NCI-H82 (cell line): ENCODE measurements at places on chromosomes 12 and 14.

- DNase-seq, result no peak
These were observed 35.1 kb downstream of the TRHDE start for GRCh38 chr12:72307229-72307628.

DNA sequence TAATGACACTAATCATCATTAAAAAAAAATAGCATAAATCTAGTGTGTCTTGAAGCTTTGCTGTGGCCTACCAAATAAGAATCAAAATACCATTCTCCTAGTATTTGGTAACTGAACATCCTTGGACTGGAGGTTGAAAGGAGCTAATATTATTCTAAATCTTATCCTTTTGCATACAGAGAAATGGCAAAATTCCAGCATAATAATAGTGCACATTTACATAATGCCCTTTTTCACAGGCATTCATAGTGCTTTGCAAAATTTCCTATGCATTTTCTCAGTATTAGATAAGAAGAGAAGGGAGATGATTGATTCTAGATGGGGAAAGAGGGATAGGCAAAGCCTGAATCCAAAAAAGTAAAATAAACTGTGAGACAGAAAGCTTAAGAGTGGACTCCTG lies 13.9 kb upstream of the CCDC196 start:
- DNase-seq, result no peak

- DNase-seq, result no peak
These were observed 2.7 kb upstream of the SEL1L start for GRCh38 chr14:81536241-81536771.

DNA sequence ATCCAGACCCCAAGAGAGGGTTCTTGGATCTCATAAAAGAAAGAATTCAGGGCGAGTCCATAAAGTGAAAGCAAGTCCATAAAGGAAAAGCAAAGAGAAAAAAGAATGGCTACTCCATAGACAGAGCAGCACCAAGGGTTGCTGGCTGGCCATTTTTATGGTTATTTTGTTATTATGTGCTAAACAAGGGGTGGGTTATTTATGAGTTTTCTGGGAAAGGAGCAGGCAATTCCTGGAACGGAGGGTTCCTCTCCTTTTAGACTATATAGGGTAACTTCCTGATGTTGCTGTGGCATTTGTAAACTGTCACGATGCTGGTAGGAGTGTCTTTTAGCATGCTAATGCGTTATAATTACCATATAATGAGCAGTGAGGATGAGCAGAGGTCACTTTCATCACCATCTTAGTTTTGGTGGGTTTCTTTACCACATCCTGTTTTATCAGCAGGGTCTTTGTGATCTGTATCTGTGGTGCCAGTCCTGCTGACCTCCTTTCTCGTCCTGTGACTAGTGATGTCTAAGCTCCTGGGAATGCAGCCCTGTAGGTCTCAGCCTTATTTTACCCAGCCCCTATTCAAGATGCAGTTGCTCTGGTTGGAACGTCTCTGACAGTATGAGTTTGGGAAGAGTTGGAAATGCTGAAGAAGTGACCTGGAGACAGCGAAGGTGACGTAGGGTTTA lies 100.5 kb downstream of the ZNF664 start:
- no peak for DNase-seq

- no peak for DNase-seq
These were observed 45.1 kb upstream of the KCNA1 start for GRCh38 chr12:4864575-4864974.

- DNase-seq, result peak; percentile 33
These were observed 1.0 kb upstream of the NAP1L1 start for GRCh38 chr12:76085520-76085868.

- no peak for DNase-seq
These were observed 85.9 kb downstream of the ST8SIA1 start for GRCh38 chr12:22248571-22249115.

GRCh38 chr12:22683131-22683530 lies 58.2 kb downstream of the ETNK1 start:
- DNase-seq, result no peak

DNA sequence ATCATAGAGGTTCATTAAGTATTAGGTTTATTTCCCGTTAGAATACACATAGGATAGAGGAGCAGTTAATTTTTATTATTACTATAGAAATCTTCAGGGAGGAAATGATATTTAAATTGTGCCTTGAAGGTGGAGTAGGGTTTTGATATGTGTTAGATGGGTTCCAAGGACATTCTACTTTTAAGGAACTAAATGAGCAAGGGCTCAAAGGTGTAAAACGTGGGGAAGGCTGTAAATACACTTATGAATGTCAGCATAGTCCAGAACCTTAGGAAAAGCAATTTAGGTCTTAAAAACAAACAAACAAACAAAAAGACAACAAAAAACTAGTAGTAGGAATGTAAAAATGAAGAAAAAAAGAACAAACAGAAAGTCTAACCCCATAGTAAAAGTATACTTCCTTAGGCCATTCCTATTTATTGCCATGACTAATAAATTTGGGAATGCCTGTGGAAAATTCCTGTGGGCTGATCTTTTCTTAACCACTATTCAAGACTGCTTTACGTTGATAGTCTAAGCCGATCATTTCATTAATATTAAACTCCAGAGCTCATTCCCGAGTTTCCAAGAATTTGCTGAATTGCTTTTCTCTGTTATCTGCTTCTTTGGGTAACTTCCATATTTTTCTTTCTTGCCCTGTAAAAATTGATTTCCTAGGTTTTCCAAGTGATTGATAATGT lies 180.3 kb downstream of the RAD51B start:
- DNase-seq, result no peak

DNA sequence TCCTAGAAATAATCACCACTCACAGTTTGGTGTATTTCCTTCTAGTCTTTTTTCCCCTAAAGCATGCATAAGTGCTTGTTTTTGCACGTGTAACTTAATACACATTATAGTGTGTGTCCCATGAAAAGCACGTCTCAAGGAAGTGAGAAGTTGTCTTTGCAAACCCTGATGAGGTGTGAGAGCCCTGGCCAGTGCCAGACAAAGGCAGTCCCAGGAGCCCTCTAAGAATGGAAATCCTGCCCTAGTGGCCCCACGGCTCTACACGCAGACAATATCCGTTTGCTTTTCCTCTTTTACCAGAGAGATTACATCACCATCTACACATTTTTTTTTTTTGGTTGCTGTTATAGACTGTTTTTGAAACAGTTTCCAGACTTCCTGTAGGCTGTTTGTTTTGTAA lies 85.5 kb upstream of the FZD10 start:
- no peak for DNase-seq

DNA sequence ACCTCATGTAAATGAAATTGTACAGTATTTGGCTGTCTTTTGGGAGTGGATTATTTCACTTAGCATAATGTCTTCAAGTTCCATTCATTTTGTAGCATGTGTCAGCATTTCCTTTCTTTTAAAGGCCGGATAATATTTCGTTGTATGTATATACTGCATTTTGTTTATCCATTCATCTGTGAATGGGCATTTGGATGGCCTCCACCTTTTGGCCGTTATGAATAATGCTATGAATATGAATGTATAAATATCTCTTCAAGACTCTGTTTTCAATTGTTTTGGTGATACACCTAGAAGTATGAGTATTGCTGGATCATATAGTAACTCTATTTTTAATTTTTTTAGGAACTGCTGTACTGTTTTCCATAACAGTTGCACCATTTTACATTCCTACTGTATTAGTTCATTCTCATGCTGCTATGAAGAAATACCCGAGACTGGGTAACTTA lies 164.9 kb downstream of the DYRK2 start:
- DNase-seq, result no peak

DNA sequence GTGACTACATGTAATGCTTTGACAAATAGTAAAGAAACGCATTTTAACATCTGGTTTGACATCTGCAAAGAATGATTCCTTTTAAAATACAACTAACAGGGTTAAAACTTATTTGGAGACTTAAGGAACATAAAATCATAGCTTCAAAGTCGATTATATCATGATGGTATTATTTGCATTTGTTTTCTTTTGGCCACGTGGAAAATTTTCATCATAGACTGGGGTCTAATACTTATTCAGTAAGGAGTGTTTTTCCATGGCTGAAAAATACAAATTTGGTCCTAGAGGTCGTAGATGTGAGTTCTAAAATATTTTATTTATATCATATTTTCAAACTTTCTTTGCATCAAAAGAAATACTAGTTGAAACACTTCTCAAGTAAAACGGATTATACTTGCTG lies 31.5 kb upstream of the LMNTD1 start:
- DNase-seq, result no peak

GRCh38 chr14:28412077-28412476 lies 354.5 kb upstream of the FOXG1 start:
- no peak for DNase-seq

DNA sequence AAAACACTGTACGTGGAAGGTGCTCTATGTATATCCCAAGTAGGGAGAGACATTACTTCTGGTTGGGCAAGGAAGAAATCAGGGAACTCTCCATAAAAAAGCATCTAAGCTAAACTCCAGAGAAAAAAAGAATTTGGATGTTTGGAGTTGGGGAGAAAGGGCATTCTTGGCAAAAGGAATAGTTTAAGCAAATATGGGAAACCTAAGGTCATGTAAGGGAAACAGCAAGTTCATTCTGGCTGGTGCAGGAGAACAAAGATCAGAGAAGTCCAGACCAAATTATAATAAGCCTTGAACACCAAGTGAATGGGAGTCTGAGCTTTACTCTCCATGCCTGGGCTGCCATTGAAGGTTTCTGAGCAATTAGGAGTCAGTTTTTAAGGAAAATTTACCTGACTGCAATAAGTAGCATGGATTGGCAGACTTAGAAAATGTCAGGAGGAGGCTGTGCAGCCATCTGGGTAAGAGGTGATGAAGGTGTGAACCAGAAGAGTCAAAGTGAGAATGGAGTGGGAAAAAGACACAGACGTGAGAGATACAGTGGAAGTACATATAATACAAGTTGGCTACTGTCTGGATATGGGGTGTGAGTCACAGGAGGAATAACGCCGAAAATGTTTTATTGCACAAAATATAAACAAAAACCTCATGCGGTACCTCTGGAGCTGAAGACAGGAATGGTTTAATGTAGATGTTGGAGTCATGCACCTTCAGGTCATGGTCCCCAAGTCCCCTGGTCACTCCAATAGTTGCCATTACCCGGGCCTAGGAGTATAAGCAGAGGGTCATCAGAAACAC lies 222.6 kb downstream of the MON2 start:
- DNase-seq, result no peak

DNA sequence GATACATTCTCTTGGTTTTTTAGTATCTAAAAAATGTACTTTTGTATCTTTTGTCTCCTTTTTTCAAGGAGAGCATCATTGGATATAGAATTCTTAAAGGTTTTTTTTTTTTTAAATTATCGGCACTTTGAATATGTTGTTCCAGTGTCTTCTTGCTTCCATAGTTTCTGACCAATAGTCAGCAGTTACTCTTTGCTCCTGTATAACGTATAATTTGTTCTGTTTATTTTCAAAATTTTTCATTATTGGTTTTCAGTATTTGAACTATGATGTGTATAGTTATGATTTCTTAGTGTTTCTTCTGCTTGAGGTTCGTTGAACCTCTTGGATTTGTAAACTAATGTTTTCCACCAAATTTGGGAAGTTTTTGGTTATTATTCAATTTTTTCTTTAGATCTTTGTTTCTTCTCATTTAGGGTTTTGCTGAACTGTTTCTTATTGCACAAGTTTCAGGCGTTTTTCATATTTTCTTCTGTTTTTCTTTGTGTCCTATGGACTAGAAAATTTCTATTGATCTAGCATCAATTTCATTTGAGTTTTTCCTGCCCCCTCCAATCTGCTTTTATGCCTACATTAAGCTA lies 93.9 kb downstream of the PLBD1 start:
- peak; percentile 40 for DNase-seq

DNA sequence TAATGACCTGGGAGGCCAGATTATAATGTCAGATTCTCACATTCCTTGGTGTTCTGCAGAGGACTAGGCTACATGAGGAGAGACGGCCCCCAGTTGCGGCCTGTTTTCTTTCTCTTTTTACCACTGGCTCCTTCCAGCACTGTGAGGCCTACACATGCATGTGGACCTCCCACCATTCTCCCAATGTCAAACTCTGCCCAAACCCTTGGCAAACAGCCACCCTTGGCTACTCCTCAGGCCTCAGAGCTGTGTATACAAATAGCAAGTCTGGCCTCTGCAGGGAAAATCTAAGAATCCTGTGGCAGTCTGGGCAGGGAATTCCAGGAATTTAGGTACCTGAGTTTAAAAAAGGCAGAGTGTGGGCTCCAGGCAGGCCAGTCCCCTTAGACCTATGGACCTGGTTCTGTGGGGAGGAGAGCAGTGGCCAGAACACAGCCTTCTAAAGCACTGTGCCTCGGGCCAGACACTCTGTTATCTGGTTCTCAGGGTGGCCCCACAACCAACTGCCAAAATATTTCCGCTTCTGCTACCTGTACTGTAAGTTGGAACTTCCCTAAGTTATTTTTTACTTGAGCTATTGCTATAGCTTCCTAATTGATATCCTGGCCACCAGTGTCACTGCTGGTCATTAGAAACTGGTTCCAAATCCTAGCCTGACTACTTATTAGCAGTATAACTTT lies 19.9 kb upstream of the NEDD1 start:
- no peak for DNase-seq

- no peak for DNase-seq
These were observed 60.8 kb downstream of the RASSF3 start for GRCh38 chr12:64670919-64671639.

- DNase-seq, result no peak
These were observed 890.2 kb downstream of the DIO2 start for GRCh38 chr14:79321070-79321469.

GRCh38 chr12:130813436-130813835 lies 25.6 kb downstream of the STX2 start:
- no peak for DNase-seq

GRCh38 chr12:80498059-80498728 lies 54.2 kb downstream of the PTPRQ start:
- no peak for DNase-seq

DNA sequence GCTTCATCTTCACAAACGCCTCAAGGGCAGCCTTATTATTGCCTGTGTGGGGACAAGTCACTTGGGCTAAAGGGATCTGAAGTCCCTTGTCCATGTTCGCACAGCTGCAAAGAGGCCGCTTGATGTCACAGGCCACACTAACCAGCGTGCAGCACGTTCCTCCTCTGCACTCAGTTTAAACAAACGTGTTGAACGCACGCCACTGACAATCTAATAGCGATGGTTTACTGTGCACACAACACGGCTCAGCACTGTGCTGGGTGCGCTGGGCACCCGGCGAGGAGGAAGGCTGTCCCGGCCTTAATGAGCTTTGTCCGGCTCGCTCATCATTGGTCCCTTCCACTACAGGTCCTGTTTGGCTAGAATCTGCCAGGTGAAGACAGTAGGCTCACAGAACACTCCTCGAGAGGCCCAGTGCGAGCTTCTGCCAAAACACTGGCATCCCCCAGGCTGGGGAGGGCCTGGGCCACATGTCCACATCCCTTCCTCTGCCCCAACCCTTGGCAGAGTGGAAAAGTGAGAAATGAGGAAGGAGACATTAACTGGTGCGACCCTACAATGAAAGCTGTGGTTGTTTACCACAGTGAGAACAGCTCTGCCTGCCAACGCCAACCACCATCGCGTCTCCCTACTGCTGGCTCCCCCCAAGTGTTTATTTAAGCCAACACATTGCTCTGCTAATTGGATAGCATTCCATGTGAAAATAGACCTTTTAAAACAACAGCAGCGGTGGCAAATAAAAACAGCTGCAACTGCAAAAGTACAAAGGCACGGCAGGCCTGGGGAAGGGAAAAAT lies 113.2 kb downstream of the RBM19 start:
- DNase-seq, result peak; percentile 16

- peak; percentile 62 for DNase-seq
These were observed 1.1 kb upstream of the SOAT2 start for GRCh38 chr12:53101931-53102781.
